HS-5 (cell line): ENCODE measurements at places on chromosomes 13 and 19.

DNA sequence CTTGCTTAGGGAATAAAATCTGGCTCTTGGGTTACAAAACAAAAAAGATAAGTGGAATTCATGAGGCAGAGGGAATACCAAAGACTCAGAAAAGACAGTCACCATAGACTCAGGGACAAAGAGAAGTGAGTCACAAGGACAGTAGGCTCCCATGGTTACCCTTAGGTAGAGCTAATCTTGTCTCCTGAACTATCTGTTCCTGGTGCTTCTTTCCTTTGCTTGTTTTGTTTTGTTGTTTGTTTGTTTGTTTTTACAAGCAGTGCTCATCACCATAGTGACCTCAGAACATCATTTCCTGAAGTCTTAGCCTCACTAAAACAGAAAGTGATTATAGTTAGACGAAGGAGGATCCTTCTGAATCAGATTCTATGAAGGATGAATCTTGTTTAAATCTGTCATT, 142.3 kb upstream of the SOX21 start:
- DNase-seq, result no peak

GRCh38 chr19:11806354-11807098, 7.5 kb upstream of the ZNF440 start:
- DNase-seq, result no peak

DNA sequence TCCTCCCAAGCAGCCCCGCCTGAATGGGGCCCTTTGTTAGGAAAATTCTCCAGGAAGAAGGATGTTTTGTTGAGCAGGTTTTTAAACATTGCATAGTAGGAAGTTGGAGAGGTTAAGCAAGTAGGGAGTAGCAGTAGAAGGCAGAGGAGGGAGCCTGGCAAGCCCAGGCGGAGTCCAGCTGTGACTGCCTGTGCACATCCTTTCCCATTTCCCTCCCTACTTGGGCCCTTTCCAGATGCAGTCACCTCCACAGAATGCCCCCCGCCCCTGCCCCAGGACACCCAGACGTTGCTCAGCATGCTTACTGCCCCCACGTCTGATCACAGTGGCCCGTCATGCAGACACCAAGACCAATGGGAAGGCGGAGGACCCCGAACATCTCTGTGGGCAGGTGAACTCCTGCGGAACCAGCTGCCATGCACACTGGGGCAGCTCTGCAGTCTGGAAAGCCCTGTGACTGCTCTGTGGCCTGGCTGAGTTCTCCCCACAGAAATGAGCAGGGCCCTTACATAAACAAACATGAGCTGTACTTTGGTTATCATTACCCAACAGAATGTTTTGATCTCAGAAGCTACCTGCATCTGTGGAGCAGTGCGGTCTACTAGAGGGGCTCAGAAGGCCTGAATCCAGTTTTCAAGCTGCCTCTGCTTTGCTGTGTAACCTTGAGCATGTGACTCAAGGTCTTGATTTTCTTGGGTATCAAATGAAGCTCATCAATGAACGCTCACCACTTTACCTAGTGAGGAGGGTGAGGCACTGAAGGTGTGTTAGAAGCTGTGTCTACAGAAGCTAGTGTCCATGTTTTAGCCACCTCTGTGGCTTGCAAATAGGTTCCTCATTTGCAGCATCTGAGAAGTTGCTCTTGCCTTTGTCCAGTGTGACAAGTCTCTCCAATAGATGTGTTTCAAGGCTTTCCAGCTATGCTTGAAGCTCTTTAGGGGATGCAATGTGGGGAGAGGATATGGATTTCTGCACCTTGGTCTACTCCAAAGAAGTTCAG, 84.2 kb downstream of the TNFRSF19 start:
- no peak for DNase-seq

GRCh38 chr19:43519436-43520088, 7.4 kb downstream of the ETHE1 start:
- peak; percentile 81 for DNase-seq

- no peak for DNase-seq
Measured at GRCh38 chr19:9996541-9996940, 13.8 kb downstream of the COL5A3 start.

- DNase-seq, result no peak
Measured at GRCh38 chr13:23430664-23431063, 2.8 kb downstream of the SACS start.

DNA sequence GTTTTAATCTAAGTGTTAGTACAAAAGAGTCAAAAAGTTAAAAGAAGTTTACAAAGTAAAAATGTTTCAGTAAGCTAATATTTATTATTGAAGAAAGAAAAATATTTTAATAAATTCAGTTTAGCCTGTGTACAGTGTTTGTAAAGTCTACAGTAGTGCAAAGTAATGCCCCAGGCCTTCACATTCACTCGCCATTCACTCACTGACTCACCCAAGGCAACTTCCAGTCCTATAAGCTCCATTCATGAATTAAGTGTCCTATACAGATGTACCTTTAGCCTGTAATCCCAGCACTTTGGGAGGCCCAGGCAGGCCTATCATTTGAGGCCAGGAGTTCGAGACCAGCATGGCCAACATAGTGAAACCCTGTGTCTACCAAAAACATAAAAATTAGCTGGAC, 24.1 kb upstream of the AKAP11 start:
- no peak for DNase-seq

DNA sequence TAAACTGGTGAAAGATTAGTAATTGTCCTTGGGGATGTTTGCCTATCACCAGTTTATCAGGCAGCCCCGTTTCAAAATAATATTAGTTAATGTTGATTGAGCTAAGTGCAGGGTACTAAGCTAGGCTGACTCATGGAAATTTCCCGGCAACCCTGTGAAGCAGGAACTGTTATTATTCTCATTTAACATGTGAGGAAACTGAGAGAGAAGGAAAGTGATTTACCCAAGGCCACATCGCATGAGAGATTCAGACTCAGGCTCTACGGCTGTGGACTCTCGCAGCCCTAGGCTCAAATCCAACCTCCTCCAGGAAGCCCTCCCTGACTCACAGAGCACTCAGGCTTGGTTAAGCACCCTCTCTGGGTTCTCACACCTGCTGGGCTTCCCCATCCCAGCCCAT, 19.7 kb downstream of the CLPTM1 start:
- DNase-seq, result no peak

DNA sequence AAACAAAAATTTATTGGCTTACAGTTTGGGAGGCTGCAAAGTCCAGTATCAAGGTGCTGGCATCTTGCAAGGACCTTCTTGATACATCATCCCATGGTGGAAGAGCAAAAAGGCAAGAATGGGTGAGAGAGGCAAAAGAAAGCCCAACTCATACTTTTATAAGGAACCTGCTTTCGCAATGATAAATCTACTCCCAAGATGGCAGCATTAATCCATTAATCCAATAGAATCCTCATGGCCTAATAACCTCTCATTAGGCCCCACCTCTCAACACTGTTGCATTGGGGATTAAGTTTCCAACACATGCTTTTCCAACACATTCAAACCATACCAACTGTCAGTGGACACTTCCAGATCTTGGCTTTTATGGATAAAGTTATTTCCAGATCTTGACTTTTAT, 48.7 kb upstream of the ZNF507 start:
- no peak for DNase-seq

DNA sequence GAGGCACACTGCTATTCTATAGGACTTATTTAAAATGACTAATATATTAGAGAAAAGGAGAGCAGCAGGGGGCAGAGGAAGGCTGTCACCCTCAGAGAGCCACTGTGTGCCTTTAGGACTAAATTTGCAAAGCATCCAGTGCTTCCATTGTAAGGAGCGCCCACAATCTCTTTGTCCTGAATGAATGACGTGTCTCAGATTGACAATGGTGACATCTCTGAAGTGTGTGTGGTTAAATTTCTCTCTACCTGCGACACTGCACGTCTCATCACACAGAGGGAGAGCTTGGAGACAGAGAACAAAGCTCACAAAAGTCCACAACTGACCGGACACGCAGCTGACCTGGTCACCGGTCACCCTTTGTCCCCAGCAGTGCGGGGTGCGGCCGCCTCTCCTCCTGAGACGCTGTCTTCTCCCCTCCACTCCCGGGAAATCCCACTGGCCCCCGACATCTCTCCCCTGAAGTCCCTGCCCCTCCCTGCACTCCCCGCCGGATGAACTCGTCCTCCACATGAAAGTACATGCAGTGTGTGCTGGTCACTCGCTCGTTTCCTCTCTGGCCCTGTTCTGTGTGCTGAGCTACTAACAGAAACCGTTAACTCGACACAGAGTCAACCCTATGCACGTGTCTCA, 107.2 kb downstream of the RAB20 start:
- DNase-seq, result no peak
